CD8-positive, alpha-beta T cell (primary cell): ENCODE measurements at places on chromosomes 1 and 21.

DNA sequence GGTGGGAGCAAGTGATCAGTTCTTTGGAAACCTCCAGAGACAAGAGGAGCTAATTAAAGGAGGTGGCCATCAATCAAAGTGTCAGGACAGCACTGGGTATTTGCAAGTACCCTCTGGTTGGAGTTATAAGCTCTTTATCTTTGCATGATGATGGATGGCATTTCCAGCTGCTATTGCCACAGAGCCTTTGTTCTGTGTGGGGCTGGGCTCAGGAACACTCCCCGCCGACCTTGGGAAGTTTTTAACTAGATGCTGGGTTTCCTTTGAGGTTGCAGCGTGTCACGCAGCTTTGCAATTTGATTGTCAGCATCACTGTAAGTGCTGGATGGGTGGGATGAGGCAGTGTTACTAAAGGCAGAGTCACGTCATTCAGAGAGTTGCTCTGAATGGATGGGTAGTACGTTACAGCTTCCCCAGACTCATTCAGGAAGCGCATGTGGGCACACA lies 68.9 kb downstream of the CNIH3 start:
- no peak for DNase-seq

DNA sequence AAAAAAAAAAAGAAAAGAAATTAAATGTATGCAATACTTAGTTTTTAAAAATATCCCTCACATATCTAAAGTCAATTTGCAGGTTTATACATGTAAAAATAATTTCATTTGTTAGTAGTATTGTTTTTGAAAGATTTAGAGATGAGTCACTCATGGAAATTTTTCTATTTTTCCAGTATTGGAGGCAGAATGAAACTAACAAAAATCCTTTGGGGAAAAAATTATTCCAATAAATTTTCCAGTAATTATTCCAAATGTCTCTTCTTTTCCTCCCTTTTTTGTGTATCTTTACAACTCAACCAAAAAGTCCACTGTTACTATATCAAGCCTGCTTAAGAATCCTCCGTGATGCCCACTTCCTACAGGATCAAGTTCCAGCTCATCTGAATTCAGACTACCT lies 29.9 kb downstream of the MPZL1 start:
- no peak for DNase-seq

DNA sequence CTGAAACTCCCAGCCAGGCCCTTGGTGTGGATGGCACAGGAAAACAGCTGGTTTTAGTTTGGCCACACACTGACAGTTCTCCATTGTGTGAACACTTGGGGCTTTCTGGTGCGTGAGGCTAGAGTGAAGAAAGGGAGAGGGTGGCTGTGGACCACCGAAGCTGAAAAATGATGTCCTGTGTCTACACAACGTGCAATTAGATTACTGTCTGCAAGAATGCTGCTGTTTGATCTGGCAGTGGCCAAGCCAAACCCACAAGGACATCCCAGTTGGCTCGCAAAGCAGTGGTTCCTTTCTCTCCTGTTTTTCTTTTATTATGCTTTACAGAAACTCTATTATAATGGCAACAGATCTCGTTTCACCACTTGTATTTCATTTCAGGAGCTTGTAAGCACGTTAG lies 58.9 kb downstream of the ERG start:
- DNase-seq: no peak

- no peak for DNase-seq
Measured at GRCh38 chr1:7236844-7237515, 451.7 kb downstream of the CAMTA1 start.
